GM20000 (cell line): ENCODE measurements at places on chromosomes 16 and 17.

GRCh38 chr17:80860101-80860671 lies 131.5 kb upstream of the CHMP6 start:
- no peak for DNase-seq

GRCh38 chr17:50337956-50338355 lies 8.0 kb upstream of the XYLT2 start:
- DNase-seq = no peak

GRCh38 chr16:24520983-24521382 lies 18.4 kb upstream of the RBBP6 start:
- no peak for DNase-seq

GRCh38 chr17:6867849-6868248 lies 36.3 kb upstream of the TEKT1 start:
- no peak for DNase-seq

DNA sequence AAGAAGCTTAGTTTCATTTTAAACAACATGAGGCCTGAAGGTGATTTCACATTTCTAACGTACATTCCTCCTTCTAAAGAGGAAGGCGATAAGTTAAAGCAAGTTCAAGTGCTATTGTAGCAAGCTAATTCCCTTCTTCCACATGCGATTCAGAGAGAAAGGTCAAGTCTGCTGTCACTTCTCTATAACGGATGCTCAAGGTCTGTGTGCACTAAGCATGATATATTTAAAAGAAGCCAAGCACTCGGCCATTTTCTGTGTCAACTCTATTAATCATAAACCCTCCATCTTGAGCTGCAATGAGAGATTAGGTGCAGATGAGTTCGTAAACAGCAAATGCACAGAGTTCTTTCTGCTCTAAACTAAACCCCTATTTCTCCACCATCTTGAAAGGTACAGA lies 568.8 kb upstream of the ZFHX3 start:
- no peak for DNase-seq

DNA sequence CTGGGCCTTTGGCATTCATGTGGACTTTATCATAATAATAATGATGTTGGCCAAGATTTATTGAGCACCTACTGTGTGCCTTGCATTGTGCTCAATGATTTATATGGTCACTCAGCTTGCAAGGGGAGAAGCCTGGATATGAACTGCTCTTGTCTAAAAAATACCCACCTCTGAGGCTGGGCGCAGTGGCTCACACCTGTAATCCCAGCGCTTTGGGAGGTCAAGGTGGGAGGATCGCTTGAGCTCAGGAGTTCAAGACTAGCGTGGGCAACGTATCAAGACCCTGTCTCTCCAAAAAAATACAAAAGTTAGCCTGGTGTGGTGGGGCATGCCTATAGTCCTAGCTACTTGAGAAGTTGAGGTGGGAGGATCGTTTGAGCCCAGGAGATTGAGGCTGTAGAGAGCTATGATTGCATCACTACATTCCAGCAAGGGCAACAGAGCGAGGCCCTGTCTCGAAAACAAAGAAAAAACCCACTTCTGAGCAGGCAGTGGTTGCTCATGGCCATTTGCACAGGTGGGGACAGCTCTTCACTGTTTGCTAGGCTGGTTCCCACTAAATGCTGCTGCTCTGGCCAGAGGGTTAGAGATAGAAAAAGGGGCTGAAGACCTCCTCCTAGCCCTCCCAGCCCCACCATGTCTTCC lies 4.3 kb upstream of the ADGRG1 start:
- DNase-seq = no peak

DNA sequence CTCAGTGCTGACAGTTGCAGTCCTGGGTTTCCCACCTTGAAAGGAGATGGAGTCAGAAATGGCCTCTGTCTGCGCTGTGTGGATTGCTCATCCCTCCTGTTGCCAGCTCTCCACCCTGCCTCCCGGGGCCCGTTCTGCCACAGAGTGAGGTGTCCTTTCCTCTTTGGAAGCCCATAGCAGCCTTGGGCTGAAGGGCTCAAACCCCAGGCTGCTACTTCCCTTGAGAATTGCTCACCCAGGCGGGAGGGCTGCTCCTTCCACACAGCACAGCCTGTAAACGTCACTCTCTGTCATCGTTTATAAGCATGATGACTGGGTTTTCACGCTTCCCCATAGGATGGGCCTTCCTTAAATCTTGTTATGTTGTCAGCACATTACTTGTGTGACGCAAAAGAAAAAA lies 62.7 kb downstream of the FOXK2 start:
- no peak for DNase-seq

DNA sequence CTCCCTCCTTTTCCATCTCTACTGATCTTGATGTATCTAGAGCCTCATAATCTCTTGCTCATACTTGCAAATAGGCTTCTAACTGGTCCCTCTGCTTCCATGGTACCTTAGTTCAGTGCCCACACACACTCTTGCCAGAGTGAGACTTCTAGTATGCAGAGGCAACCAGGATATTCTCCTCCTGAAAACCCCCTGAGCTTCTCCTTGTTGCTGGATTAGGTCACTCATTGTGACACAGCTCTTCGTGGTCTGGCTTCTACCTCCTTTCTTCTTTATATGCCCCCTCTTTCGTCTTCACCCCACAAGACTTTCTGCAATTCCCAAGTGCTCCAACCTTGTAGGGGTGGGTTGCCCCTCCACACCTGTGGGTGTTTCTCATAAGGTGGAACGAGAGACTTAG lies 2.5 kb upstream of the FAM20A start:
- no peak for DNase-seq

- no peak for DNase-seq
These were observed 8.5 kb upstream of the ZFP3 start for GRCh38 chr17:5069724-5070123.

GRCh38 chr16:88375236-88375975 lies 7.4 kb upstream of the ZNF469 start:
- DNase-seq = no peak

- DNase-seq = no peak
These were observed 1.6 kb downstream of the NDUFB10 start for GRCh38 chr16:1960665-1961630.

GRCh38 chr16:2777903-2778629 lies 986 bp upstream of the ELOB start:
- peak; percentile 55 for DNase-seq

DNA sequence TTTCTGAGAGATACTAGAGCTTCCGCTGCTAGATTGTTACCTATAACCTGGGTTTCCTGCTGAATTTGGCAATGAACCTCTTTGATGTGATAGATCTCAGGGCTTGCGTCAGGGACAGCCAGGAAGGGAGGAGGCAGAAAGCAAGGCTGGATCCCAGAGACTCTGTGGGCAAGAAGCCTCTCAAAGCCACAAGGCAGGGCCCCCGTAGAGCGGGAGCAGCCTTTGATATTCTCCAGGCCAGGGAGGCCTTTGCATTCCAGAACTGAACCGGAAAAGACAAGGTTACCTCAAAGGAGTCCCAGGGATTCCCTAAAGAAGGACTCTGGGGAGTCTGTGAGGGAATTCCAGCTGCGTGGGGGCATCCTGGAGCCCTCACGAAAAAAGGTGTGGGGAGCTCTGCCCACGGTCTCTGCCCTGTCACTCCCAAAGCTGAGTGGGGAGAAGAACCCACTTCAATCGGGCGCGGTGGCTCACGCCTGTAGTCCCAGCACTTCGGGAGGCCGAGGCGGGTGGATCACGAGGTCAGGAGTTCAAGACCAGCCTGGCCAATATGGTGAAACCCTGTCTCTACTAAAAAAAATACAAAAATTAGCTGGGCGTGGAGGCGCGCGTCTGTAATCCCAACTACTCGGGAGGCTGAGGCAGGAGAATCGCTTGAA lies 14.3 kb upstream of the SCIMP start:
- DNase-seq = no peak

- no peak for DNase-seq
These were observed 85.2 kb downstream of the FTO start for GRCh38 chr16:53789137-53789536.

DNA sequence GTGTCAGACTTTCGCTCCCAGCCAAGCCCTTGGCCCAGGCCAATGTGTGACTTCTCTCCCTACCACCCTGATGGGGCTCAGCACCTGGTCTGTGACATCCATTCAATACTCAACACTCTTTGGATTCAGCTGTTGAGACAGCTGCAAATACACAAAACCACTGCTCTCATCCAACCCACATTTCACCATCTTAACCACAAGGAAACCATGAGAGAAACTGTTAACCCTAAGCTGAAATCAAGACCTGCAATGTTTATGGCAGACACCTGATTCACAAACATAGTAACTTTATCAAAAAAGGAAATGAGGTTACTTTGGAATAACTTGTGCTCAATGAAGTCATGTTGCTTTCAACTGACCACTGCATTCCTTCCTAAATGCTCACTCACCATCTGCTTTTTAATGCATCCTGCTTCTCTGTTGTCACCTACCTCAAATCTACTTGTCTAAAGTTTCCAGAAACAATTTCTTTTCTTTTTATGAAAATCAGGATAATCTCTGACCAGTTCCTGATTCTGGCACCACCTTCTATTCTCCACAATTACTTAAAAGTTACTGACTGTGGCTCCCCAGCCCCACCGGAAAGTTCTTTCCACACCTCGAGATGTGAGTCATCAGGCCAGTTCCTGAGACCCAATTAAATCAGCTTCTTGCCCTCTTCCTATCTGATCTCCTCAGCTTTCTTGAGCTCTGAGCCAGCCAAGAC lies 88.2 kb downstream of the NOG start:
- DNase-seq = no peak

GRCh38 chr17:73224663-73225305 lies 31.9 kb downstream of the COG1 start:
- DNase-seq = no peak

DNA sequence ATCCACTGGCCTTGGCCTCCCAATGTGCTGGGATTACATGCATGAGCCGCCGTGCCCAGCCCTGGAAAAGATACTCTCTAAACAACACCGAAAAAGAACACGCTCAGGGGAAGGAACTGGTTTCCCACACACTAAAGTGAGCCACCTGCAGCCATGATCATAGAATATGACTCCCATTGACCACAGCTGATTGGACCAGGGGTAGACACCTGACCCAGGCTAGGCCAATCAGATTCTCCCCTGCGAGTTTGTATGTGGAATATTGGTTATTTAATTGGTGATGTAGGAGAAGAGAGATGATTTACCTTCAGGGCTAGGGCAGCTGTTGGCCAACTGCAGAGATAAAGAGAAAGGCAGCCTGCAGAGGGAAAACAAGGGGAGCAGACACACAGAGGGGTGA lies 9.0 kb upstream of the GGA2 start:
- DNase-seq = no peak

DNA sequence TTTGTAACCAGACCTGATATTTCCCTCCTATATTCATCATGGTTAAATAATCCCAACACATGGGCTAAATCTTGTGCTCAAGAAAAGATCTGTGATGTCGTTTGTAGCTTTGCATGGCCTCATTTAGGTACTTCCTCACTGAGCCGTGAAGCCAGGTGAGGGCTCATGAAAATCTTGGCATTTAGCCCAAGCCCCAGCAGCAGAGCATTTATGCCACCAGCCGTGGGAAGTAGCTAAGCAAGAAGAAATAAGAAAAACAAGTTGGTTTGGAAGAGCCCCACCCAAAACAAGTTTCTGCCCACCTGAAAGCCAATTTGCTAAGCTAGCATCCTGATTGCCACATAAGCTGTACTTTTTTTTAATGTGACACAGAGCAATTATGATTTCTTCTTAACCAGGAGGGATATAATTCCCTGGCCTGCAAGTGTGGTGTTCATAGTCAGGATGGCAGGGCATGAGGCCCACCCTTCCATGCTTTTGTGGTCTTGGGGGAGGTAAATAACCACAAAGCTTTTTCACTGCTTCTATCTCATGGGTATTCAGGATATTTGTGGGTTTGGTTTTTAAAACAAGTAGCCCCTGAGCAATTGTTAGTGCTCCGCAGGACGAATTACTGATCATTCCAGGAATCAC lies 10.5 kb downstream of the TMIGD1 start:
- DNase-seq = no peak

GRCh38 chr17:74303305-74303704 lies 22.7 kb upstream of the KIF19 start:
- no peak for DNase-seq

GRCh38 chr16:715477-716199 lies 720 bp downstream of the METRN start:
- peak; percentile 69 for DNase-seq

DNA sequence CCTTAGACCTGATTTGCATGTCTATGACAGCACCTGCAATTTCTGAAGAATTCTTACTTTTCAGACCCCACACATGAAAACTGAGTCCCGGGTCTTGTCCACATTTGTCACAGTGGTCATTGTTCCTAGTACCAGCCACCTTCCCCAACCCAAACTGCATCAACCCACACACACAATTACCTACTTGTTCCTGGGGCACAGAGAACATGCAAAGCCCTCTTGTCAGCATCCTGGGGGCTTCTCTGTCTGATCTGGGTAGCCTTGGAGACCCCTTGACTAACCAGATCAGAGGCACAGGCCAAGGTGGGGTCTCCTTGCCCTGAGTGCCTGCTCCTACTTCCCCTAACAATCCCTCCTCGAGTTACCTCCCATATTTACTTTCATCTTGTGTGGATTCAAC lies 36.7 kb upstream of the PIK3R6 start:
- DNase-seq = no peak

DNA sequence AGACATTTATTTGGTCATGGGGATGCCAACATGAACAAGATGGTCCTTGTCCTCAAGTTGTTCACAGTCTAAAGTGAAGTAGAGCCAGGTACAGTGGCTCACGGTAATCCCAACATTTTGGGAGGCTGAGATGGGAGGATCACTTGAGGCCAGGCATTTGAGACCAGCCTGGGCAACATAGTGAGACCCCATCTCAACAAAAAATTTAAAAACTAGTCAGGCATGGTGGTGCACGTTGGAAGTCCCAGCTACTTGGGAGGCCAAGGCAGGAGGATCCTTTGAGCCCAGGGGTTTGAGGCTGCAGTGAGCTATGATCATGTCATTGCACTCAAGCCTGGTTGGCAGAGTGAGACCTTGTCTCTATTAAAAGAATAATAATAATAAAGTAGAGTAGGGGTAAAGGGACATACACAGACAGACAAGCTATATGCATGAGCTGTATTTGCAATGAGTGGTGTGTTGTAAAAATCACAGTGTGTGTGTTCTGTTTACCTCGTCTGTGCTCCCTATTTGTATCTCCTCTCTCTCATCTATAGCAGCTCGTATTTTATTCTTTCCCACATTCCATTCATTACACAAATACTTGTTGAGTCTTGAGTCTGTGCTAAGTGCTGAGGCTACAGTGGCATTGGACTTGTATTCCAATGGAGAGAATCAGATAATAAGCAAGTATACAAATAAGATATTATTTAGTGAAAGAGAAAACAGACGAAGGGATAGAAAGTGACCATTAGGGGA lies 73.9 kb upstream of the DHX40 start:
- no peak for DNase-seq

DNA sequence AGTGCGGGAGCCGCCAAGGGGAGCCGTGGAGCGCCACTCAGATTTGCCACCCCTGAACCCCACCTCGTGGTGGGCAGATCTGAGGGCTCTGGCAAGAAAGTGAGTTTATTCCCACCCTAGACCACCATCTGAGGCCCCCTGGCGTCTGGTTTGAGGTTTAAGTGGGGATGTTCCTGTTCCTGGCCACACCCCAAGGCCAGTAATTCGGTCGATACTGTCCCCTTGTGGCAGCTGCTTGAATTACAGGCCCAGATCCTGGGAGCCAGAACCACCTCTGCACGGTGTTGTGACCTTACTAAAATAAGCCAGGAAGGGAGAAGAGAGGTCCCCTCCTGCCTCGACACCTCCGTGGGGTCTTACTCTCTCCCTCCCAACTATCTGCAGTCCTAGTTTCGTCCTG lies 3.3 kb upstream of the LAT start:
- peak; percentile 50 for DNase-seq
